ENCODE measurements at places on chromosomes 1 and 21.

DNA sequence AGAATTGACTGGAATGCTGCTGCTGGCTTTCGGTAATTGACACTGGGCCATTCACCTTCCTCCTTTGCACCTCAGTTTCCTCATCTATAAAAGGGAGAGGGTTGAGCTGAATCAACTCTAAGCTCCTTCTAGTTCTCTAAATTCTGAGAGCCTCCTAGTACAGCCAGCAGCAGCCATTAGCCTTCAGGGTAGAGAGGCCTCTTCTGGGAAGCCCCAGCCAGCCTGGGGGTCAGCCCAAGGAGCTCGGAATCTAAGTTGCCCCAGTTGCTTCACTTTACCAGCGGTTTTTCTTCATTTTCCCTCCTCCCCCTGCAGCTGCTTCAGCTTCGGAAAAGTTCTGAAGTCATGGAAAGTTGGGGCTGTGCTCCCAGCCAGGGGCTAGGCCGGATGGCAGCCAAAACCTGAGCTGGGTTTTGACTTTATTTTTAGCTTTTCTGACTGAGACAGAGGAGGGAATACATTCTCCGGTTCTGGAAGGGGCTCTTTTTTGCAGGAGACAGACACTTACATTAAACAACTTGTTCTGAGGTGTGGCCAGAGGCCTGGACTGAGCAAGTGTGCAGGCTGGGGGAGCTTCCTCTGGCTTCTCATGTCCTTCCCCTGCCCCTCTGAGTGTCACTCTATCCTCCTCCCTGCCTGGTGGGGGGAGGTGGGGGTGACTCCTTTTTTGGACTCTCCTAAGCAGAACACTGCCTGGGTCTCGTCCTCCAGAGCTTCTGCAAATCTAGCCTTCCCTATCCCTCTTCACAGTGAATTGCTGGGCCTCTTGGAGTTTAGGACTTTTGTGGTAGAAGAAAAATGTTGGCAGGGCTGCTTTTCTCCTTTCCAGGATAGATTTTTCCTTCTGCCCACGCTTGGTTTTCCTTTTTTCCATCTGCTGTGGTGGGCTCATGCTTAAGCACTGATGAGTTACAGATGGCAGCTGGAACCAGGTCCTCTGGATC lies 14.4 kb downstream of the LMNA start:
- peak; percentile 20 for DNase-seq

- DNase-seq, result no peak
Measured at GRCh38 chr1:60636946-60637345, 445.4 kb upstream of the NFIA start.

DNA sequence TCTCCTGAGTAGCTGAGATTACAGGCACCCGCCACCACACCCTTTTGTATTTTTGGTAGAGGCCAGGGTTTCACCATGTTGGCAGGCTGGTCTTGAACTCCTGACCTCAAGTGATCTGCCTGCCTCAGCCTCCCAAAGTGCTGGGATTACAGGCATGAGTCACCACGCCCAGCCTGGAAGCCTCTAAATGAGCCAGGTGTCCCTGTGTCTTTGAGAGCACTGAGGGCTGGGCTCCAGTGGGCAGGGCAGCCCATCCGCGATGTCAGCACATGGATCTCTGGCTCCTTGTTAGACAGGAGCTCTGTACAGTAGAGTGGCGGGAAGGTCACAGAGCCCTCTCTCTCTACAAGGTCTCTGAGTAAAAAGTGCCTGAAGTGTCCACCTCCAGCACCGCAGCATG lies 124.3 kb downstream of the PGBD5 start:
- no peak for DNase-seq

DNA sequence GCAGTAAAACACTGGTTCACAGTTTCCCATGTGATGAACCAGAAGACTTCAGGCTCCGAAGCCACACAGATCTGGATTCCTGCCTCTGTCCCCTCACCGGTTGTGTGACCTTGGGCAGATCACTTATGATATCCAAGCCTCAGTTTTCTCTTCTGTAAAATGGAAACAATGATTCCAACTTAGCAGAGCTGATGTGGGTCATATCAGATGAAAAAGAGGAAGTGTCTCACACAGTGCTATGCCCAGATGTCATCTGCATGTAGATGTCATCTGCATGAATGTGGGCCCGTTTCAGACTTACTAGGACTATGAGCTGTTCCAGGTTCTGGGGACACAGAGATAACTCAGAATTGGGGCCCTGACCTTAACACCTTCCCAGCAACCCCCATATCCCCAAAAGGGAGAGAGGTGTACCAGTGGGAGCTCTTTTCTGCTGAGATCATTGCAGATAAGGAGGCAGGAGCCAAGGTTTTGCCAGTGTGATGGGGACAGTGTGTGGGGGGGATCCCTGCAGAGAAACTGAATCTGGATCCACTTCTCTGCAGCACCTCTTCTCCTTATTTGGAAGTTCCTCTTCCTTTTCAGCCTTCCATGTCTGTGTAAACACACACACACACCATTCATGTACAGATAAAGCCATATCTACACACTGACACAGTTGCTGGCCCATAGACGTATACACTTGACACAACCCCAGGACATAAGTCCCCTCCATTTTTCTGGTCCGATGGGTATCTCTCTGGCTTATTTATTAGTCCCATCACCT lies 5.0 kb upstream of the ADGRB2 start:
- no peak for DNase-seq

DNA sequence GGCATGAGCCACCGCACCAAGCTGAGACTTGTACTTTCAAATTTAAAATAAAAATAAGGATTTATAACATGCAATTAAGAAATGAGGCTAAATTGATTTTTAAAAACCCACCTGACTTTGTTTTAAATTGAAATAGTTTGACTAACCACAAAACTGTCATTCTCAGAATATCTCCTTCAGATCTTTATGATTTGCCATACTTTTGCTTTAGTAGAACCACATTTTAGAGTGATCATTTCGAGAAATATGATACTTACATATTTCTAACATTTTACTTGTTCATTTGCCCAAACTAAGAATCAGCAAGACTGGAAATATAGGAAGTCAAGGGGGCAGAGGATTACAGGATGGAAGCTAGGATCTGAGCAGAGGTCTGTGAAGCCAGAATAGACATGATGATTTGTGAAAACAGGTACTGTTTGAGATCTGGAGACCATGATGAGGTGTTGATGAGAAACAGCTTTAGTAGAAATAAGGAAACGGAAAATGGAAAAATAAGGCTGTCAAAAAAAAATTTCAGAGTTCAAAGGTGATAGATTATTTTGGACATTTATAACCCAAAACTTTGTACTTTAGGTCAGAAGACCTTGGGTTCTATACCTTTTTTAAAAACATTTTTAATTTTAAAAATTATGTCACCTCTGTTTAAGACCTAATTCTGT lies 44.8 kb downstream of the GIPC2 start:
- no peak for DNase-seq

GRCh38 chr1:168280296-168280927 lies at the start of gene TBX19:
Gene TBX19 (plus strand): TSS chr1:168280877. CDS start chr1:168281091, 214 bp downstream.
- DNase-seq, result no peak

DNA sequence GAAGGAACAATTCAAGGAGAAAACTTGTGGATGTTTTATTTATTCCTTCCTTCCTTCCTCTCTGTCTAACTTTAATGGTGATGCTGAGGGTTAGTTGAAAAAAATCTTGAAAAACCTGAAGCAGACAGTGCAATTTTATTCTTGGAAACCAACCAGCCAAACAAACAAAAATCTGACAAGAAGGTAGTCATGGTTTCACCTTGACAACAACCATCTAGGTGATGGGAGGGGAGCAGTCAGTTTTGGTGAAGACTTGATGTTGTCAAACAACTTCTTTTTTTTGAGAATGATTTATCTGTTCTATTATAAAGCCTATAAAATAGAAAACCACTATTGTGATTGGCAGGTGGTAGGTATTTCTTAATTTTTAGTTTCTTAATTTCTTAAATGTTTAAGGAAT lies 92.4 kb upstream of the GPR88 start:
- peak; percentile 90 for DNase-seq

DNA sequence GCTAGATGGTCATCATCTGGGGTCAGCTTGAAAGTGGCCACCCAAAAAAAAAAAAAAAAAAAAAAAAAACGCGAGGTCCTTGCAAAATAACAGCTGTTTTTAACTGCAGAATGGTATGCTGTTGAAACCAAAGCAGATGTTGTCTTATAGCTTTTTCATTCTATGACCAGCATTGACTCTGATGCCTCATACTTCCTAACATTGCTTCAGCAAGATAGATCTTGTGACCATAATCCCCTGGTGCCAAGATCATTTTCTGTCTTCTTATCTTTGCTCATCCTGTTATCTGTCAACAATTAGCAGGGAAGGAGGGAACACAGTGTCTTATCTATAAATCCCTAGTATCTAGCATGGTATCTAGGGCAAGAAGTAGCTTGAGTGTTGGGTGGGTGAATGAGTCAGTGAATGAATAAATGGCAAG lies 181.5 kb downstream of the PLPP3 start:
- DNase-seq, result no peak

GRCh38 chr1:47198214-47198613 lies 8.4 kb upstream of the PDZK1IP1 start:
- DNase-seq, result no peak

DNA sequence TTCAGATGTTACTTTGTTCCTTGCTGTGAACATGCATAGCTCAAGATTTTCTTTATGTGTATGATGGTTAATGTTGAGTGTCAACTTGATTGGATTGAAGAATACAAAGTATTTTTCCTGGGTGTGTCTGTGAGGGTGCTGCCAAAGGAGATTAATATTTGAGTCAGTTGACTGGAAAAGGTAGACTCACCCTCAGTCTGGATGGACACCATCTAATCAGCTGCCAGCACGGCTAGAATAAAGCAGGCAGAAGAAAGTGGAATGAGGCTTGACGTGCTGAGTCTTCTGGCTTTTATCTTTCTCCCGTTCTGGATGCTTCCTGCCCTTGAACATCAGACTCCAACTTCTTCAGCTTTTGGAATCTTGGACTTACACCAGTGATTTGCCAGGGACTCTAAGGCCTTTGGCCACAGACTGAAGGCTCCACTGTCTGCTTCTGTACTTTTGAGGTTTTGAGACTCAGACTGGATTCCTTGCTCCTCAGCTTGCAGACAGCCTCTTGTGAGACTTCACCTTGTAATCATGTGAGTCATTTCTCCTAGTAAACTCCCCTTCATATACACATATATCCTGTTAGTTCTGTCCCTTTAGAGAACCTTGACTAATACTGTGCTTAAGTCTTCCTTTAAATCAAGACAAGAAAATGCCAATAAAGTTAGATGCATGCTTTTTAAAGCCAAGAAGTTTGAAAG lies 626.6 kb downstream of the KCNT2 start:
- no peak for DNase-seq

- DNase-seq, result no peak
Measured at GRCh38 chr1:224266915-224267856, 62.8 kb downstream of the NVL start.

GRCh38 chr1:1561801-1562470 lies 12.7 kb downstream of the SSU72 start:
- no peak for DNase-seq

- DNase-seq, result no peak
Measured at GRCh38 chr1:15526021-15526489, 593 bp upstream of the DNAJC16 start.

GRCh38 chr1:82391712-82392111 lies 591.0 kb downstream of the ADGRL2 start:
- DNase-seq, result no peak

DNA sequence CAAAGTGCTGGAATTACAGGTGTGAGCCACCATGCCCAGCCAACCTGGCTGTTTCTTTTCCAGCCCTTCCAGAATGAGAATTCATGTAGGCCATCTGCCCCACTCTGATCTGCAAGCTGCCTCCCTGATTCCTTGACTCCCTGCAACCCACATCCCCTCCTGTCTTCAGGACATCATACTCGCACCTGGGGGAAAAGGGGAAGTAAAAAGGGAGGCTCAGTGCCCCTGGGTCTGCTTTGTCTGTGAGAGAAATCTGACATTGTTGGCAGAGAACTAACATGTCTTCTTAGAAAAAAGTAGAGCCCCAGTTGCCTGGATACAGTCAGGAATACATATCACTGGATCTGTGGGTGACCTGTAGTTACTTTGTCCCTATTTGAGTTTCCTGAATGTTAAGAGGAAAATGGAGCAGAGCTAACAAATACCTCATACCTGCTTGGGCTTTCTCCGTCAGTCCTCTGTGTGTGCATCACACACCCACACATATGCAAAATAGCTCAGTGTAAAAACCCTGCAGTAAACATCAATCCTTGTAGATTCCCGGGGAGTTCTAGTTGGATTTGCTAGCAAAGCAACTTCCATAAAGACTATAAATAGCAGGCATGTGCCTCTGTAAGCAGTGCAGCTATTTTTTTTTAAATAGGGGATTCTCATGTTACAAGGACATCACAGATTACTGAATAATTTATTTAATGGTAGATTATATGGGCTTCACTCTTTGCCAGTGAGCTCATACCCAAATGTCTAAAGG lies 62.9 kb downstream of the TEX35 start:
- DNase-seq, result no peak

DNA sequence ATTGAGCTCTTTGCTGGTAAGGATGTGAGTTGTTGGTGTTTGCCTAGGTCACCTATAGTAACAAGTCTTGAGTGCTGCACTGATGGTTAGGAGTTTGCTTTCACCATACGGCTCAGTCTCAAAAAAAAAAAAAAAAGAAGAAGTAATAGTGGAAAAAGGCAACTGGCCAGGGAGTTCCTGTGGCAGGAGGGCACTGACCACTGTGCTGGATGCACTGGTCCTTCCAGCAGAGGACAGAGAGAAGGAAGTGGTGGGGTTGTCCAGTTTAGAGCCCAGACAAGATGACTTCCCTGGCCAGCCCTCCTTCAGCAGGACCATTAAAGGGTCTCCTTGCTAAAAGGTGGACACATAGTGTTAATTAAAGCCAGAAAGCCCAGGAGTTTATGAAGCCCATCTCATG lies 11.9 kb upstream of the PTCH2 start:
- DNase-seq, result no peak

GRCh38 chr1:63821091-63822005 lies 47.5 kb downstream of the ROR1 start:
- no peak for DNase-seq

- DNase-seq, result no peak
Measured at GRCh38 chr1:47568763-47569162, 130.9 kb downstream of the FOXD2 start.

GRCh38 chr1:65177457-65177856 lies 29.5 kb downstream of the AK4 start:
- DNase-seq, result no peak

- DNase-seq, result no peak
Measured at GRCh38 chr1:26060832-26061574, 6.4 kb downstream of the TRIM63 start.

DNA sequence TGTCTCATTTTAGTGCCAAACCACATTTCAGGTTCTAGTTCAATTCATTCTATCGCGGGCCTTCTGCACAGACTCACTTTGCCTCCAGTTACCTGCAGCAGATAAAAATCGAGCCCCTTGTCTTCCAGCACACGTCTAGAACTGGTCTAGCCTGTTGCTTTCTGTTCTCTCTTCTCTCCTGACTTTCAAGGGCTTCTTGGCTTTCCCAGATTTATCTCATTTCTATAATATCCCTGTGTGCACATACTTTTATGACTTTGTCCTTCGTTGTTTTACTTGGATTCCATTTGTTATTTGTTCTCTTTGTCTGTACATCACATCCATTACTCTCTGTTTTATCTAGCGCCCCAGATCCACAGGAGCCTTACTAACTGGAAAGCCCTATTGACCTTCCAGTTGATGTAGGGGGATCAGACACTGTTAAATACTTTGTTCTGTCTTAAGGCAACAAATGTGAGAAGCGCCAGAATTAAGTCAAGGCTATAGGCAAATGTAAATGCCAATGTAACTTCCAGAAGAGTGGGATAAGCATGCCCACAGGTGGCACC lies 284.5 kb upstream of the ADGRL4 start:
- no peak for DNase-seq

GRCh38 chr1:167057241-167057688 lies 32.9 kb downstream of the GPA33 start:
- no peak for DNase-seq

GRCh38 chr1:236751385-236751784 lies 43.7 kb upstream of the MTR start:
- no peak for DNase-seq

- no peak for DNase-seq
Measured at GRCh38 chr21:31193761-31194160, 150.3 kb downstream of the TIAM1 start.

Measured in CD4-positive, alpha-beta T cell treated with Interleukin-12 subunit alpha and Interleukin-12 subunit beta, for 1 hour (primary cell).